Hypothalamus (tissue), 51 donors: ENCODE measurements at places on chromosomes 2 and 18.

DNA sequence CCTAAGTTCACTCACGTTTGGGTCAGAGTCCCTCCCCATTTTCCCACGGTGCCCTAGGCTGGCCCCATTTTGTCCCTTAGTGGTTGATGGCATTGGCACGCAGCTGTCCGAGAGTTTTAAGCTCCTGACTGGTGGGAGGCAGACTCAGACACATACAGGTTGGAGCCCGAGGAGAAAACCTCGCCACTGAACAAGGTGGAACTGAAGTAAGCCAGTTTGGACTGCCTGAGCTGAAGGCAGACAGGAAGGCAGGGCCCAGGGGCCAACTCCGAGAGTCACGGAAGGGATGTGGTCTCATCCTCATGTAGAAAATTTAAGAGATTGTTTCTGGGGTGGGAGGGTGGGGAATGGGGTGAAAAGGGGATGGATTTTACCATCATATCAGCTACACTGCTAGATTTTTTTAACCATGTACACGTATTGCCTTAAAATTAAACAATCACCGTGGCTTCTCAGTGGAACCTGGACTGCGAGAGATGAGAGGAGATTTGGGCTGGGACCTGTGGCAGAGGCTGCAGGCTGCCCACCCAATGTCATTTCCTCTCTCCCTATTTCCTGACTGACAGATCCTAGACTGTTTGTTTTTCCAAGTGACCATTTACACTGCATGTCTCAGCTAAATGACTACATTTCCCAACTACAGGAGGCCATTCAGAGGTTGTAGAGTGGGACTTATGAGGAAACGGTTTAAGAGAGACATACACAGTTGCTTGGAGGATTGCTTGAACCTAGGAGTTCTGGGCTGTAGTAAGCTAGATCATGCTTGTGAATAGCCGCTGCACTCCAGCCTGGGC is 19.4 kb upstream of the NMUR1 start:
- DNase-seq, result no peak

DNA sequence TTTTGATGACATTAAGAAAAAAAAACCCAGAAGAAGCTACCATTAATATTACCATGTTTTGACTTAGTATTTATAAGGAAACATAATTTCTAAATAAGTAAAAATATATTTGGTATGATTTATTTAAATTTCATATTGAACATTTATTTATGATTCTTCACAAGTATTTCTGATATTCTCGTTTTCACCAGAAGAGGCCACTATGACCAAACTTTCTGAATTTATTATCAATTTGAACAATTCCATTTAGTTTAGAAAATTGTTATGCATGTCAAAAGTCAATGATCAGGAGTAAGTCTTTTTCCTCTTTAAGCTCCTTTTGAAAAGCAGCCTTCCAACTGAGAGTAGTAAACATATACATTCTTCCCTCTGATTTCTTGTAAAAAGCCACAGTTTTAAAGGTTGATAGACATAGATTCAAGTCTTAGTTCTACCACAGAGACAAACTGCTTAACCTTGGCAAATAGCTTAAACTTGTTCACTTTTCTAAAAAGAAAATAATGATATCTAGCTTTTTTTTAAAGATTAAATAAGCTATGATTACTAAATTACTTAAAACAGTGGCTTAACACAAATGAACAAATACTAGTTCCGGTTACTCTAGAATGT is 329.9 kb downstream of the TRIB2 start:
- DNase-seq, result no peak

DNA sequence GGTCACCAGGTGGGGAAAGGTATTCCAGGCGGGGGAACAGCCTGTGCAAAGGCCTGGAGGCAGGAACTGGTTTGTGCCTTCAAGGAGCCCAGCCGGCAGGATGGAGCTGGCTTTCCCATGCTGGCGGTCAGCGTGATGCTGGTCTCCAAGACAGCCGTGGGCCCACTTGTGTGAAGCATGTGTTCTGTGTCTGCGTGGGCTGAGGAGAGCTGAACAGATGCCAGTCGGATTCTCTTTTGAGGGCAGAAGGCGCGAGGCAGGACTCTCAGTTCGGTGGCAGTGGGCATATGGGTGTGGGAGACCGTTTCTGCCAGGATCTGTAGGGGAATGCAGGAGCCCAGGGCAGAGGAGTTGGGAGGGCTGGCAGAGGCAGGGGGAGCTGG is 191.6 kb downstream of the TWIST2 start:
- no peak for DNase-seq

DNA sequence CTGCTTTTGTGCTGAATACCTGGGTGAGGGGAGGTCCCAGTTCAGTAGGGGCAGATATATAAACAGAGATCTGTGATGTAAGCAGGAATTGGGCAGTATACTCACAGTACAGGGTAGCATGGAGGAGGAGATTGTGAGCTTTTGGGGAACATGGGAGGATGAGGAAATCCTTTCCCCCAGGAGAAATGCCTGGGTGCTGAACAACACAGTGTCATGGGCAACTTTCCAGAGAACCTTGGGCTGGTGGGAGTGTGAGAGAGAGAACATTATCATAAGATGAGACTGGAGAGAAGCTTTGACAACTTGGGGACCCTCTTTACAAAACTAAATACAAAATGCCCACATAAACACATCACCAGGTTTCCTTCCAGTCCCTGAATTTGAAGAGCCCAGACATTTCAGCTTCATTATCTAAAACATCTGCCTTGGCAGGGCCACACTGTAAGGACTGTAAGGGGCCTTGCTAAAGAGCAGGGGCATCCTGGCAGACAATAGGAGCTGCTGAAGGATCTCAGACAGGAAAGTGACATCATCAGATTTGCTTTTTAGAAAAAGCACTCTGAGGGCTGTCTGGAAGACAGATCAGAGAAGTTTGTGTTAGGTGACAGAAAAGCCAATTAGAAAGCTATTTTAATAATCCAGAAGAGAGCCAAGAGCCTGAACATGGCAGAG is 303.1 kb upstream of the FBXO11 start:
- no peak for DNase-seq

- no peak for DNase-seq
Measured at GRCh38 chr18:48023334-48024008, 93.0 kb upstream of the SMAD2 start.

DNA sequence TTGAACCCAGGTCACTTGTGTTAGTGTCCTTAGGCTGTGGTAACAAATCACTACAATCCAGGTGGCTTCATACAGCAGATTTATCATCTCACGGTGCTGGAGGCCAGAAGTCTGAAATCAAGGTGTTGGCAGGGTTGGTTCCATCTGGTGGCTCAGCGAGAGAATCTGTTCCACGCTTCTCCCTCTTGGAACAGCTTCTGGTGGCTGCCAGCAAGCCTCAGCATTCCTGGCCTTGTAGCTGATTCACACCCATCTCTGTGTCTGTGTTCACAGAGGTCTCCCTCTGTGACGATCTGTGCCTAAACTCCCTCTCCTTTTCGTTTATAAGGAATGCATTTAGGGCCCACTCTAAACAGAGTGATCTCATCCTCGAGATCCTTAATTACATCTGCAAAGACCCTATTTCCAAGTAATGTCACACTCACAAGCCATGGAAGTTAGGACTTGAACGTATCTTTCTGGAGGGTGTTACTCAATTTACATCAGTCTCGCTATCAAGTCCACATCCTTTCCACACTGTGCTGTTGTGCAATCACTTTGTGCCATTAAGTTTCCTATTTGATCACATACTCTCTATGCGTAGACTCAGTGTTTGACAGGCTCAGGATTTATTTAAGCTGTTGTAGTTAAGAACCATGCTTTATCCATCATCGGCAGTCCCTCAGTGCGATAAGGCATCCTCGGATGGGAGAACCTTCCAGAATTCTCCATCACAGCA is 164.4 kb downstream of the SOCS6 start:
- DNase-seq, result no peak
